T-helper 1 cell (primary cell): ENCODE measurements at places on chromosomes 13 and 19.
A peak's percentile ranks its signal among the peaks of the same experiment; 100 is the strongest.

DNA sequence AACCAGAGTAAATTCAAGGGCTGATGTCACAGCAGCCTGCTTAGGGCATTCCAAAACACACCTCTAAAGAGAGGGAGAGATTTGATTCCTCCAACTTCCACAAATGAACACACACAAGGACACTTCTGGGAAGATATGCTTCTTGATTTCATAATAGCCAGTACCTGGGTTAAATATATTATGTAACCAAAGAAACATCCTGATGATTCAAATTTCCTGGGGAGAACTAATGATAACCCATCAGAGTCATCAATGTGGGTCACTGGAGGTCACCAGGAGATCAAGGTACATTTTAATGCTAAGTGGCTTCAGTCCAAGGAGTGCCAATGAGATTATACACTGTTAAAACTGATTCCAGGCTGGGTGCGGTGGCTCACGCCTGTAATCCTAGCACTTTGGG, 54.0 kb upstream of the DOCK9 start:
- no peak for DNase-seq

- no peak for DNase-seq
Measured at GRCh38 chr13:60577761-60578160, 180.7 kb downstream of the TDRD3 start.

GRCh38 chr13:113098162-113098732, 7.3 kb upstream of the F7 start:
- no peak for DNase-seq

DNA sequence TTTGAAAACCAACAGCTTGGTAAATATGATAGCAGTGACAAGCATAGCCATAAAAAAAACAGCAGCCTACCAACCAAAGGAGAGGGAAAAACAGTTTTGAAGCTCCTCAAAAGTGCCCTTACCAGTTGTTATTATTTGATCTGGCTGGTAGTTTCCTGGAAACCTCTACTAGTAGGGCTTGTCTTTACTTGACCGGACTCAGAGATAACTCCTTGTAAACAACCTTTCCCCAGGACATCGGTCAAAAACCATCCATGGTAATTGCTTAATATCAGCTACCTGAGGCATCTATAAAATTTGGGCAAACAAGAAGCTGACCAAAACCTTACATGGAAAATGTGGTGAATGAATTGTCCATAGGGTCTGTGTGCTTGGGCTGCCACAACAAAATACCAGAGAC, 210.9 kb downstream of the FGF14 start:
- no peak for DNase-seq

GRCh38 chr13:50924025-50924424, 14.4 kb downstream of the RNASEH2B start:
- DNase-seq, result no peak

DNA sequence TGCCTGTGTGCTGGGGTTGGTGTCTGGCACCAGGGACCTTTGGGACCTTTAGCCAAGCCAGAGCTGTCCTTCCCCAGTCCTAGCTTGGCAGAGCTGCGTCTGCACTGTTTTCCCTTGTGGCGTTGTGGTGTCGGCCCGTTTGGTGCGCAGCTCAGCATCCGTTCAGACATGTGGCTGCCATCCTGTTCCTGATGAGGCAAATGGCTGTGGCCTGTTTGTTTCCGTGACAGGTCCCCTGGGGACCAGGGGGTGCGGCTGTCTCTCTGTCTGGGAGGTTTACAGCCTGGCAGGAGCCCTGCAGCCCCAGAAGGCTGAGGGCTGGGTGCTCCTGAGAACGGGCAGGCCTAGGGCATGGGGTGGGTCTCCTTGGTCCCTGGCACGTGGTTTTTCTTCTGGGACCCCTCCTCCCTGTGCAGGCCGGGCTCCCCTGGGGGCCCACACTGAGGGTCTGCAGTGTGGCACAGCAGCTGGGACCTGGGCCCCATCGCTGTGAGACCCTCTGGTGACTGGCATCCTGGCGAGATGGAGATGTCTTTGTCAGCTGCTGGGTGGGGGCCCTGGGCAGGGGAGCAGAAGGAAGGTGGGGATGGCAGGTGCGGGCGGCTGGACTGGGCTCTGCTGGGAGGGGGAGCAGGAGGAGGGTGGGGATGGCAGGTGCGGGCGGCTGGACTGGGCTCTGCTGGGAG, 4.0 kb downstream of the SPPL2B start:
- peak; percentile 13 for DNase-seq

DNA sequence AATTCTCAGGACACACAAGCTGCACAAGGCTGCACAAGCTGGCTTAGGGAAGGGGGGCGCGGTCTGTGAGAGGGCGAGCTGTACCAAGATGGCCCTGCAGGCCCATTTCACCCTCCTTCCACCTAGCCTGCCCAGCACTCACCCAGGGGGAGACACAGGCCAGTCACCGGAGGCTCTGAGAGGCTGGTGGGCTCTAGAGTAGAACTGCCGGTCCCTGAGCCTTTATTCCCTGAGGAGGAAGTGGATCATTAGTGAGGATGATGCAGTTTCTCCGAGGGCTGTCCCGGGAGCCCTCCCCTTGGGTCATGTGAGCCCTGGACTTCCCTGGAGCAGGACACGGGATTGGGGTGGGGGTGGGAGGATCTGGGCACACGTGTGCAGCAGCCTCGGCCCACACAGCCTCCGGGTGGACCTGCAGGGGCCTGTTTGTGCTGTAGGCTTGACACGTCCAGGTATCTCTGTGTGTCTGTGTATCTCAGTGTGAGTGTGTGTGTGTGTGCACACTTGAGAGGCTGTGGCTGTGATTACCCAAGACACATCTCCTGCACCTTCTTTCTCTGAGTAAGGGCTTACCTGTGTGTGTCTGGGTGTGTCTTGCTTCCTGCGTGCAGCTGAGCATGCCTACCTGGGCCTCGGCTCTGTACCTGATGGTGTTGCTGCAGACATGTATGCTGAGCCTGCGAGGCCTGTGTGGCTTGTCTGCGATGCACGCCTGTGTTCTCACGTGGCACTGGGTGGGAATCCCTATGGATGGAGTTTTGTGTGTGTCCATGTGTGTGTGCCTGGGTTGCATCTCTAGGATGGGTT, at the start of gene ACP5:
Gene ACP5 (minus strand): TSS at position 195 of the 807 bp plus-strand sequence. CDS start 328 bp downstream, outside the sequence.
- DNase-seq, result no peak

DNA sequence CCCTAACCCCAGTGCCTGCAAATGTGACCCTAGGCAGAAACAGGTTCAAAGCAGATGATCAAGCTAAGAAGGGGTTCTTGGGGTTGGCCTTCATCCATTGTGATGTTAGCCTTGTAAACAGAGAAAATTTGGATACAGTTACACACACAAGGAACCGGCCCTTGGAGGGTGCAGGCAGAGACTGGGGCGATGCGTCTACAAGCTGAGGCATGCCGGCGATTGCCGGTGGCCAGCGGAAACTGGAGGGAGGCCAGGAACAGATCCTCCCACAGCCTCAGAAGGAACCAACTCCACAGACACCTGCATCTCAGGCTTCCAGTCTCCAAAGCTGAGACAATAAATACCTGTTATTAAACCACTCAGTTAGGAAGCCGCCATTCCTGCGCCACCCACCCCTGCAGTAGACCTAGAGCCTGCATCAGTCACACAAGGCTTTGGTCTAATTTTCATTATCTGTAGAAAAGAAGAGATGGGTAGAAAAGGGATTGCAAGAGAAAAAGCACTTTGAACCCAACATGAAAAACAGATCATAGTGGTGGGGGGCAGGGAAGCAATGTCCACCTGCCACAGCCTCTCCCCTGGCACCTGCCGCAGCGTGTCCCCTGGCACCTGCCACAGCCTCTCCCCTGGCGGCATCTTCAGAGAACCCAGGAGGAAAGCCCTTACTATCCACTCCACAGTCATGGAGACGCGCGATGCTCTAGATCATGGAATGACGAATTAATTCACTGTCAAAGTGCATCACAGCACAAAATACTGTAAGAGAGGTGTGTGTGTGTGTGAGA, 119.7 kb upstream of the SOX1 start:
- DNase-seq, result no peak

GRCh38 chr19:41869374-41869955, 7.6 kb upstream of the CD79A start:
- no peak for DNase-seq

DNA sequence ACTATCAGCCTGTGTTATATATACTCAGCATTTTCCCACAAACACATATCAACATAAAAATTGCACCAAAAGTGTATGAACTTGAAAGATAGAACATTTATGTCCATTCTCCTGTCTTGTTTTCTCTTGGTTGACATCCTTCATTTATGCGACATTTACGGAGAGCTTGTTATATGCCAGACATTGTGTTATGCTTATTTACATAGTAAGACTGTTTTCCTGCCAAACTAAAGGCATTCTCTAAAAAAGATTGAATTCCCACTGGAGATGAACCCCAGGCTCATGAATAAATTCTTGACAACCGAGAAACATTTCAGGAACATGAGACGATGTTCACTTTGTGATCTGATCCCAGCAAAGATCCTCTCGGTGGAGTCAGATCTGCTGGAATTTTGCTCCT, 131.0 kb downstream of the RAP2A start:
- DNase-seq, result no peak

DNA sequence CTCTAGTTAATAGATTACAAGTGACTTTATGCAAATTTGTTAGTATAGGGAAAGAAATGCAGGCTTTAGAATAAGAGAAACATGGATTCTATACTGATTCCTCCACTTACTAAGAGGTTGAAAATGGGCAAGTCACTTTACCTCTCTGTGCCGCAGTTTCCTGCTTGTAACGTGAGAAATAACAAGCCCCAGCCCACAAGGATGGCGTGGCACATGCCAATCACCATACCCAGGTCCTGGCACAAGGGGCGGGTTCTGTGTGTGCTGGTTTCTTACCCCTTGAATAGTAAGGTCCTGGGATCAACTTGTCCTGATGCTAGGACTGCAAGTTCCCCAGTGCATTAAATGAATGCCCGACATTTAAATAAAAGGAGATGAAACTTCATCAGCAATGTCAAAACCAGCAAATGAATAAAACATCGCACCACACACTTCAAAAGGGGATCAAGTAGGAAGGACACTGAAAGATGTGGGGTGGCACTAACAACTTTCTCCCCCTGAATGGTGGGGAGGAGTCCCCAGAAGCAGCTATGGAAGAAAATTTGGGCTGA, 7.9 kb upstream of the SIGLEC9 start:
- DNase-seq, result no peak

DNA sequence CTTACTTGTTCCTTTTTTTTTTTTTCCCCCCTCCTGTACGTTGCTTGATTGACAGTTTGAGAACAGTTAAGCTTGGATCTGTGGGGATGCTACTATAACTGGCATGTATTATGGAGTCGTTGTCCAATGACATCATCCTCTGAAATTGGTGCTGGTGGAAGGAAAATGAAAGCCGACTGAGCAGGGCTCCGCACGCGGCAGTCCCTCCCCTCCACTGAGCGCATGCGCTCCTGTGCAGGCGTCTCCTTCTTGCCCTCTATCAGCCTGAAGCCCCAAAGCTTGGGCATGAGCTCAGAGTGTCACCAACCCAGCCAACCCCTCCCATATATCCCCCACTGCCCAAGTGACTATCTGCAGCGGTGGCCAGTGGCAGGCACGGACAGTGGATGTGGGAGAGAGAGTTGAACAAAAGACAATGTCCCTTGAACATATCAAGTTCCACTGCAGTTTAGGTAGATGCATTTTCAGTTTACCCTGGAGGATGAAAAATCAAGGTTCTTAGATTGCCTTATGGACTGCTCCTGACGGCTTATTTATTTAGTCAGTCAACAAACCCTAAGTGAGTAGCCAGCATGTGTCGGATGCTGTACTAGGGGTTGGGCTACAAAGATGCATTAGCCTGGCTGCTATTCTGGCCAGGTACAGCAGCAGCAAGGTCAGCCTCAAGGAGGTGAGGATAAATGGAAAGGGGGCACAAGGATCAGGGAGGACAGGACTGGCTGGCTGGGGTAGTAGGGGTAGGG, 20.8 kb downstream of the MBNL2 start:
- no peak for DNase-seq

GRCh38 chr13:58542530-58542929, 911.0 kb downstream of the PCDH17 start:
- DNase-seq, result no peak

DNA sequence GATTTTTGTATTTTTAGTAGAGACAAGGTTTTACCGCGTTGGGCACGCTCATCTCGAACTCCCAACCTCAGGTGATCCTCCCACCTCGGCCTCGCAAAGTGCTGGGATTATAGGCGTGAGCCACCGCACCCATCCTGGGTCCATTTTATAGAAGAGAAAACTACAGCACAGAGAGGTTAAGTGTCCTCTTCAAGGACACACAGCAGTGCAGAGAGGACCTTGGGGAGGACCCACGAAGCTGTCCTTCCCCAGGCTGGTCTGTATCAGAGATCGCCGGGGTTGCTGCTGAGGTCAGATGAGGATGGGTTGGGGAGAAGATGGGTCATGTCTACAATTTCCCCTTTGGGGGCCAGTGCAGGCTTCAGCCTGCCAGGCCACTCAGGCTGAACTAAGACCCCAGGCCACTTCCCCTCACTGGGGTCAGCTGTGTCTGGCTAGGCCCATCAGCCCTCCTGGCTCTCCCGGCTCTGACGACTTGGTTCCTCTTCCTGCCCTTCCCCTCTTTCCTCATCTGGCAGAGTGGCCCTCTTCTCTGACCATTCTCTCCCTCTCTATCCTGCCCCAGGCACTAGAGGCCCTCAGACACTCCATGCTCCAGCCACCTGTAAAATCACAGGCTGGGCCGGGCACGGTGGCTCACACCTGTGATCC, 9.6 kb downstream of the MYO1F start:
- DNase-seq, result no peak

- DNase-seq, result no peak
Measured at GRCh38 chr13:72754111-72754510, 26.4 kb downstream of the BORA start.

DNA sequence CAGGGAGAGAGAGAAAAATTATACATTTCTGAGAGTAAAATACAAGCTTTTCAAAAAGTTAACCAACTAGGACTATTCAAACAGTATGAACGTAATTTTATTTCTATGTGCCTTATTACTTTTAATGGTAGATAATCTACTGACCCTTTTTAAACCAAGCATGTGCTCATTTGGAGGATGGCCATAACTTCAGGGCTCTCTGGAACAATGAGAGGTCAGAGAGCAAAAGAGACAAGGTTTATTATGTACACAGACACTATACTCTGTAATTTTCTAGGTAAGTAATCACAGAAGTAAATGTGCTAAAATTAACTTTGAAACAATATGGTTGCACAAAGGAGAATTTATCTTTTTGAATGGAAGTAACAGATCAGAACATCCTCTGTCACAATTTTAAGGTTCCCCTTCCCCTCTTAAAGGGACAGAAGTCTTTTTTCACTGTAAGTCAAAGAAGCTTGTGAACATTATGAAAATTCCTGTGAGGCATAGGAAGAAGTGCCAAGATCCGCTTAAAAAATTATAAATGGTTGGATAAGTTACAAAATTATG, 1.0 kb downstream of the POSTN start:
- no peak for DNase-seq

DNA sequence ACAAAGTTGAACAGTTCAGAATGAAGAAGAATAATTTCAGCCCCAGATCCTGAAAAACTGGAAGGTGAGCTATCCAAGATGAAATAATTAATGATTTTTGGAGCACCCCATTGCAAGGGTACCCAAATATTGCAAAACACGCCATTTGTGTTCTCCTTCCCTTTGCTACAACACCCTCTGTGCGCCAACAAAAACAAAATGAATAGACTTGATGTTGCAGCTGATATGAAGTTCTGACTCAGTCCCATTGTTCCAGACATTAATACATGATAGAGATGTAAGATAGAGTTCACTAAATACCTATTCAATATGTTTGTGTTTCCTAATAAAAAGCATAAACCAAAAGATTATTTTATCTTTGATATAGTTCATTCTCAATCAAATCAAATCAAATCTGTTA, 287.5 kb upstream of the SOX21 start:
- no peak for DNase-seq
